Eye (tissue), 1 donor: ENCODE measurements at places on chromosomes 13 and 19.

DNA sequence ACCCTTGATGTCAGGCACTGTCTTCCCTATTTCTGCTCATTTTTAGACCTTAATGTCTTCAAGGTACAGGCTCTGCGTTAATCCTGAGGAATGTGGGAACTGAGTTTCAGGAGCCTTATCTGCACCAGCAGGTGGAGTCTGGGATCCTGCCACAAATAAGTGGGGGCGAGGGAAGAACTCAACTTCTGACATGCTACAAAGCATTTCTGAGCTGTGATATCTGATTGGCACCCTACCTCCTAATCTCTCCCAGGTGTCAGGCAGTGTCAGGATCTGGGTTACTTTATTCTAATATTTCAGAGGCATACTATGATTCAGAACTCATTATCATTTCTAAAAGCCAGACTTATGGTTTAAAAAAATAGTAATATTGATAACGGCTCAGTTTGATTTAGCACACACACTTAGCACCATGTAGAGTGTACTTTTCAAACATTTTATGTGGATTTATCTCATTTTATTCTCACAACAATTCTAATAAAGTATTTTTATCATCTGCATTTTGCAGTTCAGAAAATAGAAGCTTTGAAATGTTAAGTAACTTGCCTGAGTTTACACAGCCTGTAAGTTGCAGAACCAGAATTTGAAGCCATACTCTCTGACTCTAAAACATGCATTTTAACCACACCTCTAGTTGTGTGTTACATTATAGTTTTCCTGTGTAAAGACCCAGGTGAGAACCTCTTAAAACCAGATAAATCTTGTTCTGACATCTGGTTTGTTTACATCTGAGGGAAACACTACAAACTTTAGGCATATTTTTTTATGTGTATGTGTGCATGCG, 358.6 kb downstream of the TDRD3 start:
- DNase-seq: no peak

- DNase-seq: no peak
These were observed 161.6 kb downstream of the KDM4B start for GRCh38 chr19:5130371-5131030.

DNA sequence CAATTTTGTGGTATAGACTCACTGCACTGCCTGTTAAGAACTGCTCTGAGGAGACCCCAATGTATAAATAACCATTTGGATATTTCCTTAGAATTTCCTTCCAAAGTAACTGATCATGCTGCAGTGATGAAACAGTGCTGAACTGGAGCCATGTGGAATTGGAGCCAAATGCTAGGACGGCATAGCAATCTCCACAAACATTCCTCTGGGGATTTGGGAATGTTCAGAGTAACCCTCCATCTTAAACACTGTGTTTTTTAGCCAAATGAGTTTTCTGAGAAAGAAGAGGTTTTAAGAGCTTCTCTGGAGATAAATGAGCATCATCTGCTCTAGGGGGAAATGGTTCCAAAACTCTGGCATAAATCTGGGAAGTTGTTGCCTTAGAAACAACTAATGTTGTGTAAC, 98.2 kb downstream of the OLFM4 start:
- DNase-seq: peak; percentile 67

DNA sequence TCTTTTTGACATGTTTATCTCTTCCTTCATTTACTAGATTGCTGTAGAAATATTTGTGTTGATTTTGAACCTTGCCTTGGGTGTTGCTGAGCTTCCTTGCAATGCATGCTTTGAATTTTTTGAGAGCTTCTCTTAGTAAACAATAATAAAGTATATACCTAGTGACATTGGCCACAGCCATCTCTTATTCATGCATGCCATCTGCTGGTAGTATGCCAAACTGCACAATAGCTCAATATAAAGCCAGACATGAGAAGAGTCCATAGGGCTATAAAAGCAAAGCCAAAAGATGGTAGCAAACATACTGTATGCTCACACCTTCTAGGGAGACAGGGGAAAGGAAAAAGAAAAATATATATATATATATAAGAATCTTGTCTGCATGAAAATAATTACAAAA, 18.9 kb upstream of the ZSCAN5A start:
- peak; percentile 35 for DNase-seq

DNA sequence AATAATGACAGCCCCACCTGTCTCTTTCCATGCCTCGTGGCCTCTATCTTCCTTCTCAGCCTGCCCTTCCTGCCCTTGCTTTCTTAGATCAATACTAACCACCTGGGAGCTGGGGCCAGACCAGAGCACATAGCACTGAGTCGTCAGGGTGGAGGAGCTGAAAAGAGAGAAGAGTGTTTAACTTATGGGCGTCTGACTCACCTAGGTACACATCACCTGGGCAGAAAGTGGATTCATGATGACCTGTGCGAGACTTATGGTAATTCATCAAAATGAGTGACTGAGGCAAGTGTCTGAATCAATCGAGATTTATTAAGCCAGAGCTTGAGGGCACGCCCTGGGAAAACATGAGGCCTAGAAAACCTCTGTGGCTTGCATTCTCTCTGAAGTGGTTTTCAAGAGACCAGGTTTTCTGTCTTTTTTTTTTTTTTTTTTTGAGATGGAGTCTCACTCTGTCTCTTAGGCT, 19.2 kb downstream of the CEACAM6 start:
- DNase-seq: no peak

- DNase-seq: no peak
These were observed 55.2 kb upstream of the SERPINE3 start for GRCh38 chr13:51284339-51284738.

DNA sequence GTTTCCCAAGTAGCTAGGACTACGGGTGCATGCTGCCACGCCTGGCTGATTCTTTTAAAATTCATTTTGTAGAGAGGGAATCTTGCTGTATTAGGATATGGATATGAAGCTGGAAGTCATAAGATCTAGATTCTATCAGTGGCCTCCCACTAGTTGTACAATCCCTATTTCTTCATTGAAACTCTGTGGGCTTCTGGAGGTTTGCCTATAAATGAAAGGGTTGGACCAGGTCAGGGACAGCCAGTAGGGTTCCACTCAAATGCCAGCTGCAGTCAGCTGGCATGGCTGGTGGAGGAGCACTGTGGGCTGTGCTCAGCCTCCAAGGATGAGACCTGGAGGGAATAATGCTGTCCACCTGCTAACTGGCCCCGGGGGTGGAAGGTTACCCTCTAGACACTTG, 110.2 kb upstream of the GJB6 start:
- DNase-seq: no peak
